ENCODE measurements at places on chromosomes 3 and 15.

- DNase-seq, result no peak
These were observed 108.3 kb upstream of the GADL1 start for GRCh38 chr3:31002730-31003129.

DNA sequence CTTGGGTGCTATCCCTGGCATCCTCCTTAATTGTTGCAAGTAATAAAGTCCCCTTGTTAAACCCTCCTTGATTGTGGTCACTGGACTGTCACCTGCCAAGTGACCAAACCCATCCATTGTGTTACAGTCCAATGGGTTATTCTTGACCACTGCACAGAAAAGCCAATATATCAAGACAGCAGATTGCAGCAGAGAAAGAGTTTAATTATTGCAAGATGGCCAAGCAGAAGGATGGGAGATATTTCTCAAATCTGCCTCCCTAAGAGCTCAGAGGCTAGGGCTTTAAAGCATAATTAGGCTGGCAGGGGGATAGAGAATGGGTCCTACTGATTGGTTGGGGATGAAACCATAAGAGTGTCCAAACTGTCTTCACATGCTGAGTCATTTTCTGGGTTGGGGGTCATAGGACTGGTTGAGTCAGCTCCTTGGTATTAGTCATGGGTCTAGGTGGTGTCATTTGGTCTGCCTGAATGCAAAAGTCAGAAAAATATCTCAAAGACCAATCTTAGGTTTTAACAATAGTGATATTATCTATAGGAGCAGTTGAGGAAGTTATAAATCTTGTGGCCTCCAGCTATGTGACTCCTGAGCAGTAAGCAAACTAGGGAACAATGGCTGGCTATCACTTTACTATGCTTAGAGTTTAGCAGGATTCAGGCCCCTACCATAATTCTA, 19.1 kb upstream of the XYLB start:
- no peak for DNase-seq

- no peak for DNase-seq
These were observed 309.9 kb downstream of the RPLP1 start for GRCh38 chr15:69762373-69763148.

DNA sequence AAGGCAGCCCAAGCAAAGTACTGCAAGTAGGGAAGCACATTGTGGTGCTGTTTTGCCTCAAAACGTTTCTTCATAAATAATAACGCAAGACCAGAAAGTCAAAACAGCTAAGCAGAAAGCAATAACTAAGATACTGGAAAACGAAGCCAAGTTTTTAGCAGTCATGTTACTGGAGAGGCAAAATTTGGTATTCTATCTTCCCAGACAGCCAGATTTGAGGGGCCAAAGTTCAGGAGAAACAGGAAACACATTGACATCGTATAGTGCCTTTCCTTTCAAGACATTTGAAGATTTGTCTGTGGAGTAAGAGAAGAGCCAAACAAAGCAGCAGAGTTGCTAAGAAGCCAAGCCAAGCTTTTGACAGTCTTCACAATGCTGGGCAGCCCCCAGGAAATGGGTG, 843.6 kb upstream of the NECTIN3 start:
- DNase-seq, result no peak

- DNase-seq, result no peak
These were observed 86.5 kb upstream of the NMNAT3 start for GRCh38 chr3:139764069-139764905.

- no peak for DNase-seq
These were observed 230.4 kb downstream of the SNRPN start for GRCh38 chr15:25185156-25185710.
